HuH-7.5 (cell line): ENCODE measurements at places on chromosomes 4 and X.

GRCh38 chr4:2298532-2298991, 36.7 kb upstream of the MXD4 start:
- DNase-seq = no peak

DNA sequence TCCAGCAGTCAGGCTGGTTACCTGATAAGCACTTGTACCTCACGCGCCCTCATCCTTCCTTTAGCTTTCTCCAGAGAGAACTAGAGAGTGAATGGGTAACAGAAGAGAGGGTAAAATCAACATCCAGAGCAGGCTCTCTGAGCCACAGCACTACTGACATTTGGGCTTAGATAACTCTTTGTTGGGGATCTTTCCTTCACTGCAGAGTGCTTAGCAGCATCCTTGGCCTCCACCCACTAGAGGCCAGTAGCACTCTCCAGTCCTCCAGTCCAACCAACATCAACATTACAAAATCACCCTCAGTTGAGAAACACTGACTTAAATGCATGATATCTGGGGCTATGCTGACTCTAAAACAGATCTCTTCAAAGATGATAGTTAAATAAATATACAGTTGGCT, 220.7 kb downstream of the TACR3 start:
- DNase-seq = no peak

GRCh38 chr4:44725726-44726037, 674 bp downstream of the GNPDA2 start:
- DNase-seq = peak; percentile 6

DNA sequence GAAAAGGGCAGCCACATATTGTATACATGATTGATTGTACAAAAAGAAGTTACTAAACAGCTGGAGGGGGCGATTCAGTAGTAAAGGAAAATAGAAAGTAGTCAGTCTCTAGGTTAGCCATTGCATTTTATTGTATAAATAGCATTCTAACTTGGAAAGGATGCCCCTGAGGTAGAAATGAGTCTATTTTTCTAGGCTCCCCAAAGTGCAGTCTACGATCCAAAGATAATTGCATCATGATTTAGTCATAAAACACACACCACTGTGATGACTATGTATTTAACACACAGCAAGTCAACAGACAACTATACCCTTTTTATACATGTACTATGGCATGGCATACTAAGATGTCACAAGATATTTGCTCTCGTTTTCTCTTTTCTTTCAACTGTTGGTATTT, 204.9 kb downstream of the APBB2 start:
- DNase-seq = no peak

GRCh38 chr4:24413311-24413784, 171.0 kb downstream of the DHX15 start:
- DNase-seq = no peak

DNA sequence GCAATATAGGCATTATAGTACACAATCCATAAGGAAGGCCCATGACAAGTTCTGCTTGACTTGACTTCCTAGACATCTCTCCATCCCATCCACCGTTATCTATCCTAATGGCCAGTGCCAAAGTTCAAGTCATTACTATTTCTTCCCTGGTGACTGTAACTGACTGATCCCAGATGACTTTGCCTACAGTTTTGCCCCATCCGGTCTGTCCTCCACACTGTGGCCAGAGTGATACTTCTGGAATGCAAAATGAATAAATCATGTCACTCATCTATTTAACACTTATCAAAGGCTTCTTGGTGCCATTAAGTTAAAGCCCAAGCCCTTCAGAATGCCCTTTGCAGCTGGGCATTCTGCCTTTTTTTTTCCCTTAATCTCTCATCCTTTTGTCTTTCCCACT, 130.8 kb downstream of the PPARGC1A start:
- no peak for DNase-seq

- DNase-seq = no peak
These were observed 195.6 kb downstream of the RASL11B start for GRCh38 chr4:53057679-53058078.

DNA sequence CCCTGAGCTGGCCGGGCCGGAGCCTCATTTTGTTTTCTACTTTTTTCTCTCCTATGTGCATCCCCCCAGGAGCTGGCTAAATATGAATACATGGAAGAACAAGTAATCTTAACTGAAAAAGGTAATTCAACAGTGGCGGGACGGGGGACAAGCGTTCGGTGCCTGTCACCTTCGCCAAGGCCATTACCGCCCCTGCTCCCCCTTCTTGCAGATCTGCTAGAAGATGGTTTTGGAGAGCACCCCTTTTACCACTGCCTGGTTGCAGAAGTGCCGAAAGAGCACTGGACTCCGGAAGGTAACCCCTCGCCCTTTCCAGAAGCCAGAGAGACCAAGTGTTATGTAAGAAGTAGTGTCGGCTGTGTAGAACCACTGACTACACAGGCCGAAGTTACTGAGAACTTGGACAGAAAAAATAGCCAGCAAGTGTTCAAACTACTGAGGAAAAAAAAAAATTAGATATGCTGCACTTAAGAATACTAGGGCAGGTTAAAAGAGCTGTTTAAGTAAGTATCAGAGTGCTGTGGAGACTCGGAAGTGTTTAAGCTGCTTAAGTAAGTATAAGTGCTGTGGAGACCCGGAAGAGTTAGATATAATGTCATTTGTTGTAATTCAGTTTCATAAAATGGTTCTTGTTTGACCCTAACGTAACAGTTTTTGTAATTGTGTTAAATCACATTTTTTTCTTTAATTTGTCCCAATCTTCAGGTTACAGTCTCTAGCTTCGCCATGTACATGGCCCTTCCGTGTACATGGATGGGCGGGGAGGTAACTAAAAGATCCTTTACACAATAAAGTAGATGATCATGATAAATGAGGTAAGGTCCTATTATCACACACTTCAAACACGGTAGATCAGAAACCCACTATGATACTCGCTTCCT, 856 bp downstream of the SAT1 start:
- no peak for DNase-seq

DNA sequence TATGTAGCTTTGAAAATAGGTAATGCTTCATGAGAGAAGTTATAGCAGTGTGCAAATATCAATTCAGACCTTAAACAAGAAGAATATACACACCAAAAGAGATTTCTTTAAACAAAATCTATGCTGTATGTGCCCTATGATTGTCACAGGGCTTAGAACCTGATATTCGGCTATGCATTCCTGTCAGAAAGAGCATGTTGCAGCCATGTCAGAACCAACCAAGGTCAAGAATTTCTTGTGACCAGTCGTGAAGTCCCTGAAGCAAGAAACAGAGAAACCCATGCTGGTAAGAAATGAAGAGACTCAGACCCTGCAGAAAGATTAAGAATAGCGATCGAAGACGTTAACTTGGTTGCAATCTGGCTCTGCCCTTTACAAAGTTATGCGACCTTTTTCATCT, 210.3 kb upstream of the SPIN4 start:
- no peak for DNase-seq

- no peak for DNase-seq
These were observed 134.1 kb downstream of the COX18 start for GRCh38 chr4:72935462-72935861.

DNA sequence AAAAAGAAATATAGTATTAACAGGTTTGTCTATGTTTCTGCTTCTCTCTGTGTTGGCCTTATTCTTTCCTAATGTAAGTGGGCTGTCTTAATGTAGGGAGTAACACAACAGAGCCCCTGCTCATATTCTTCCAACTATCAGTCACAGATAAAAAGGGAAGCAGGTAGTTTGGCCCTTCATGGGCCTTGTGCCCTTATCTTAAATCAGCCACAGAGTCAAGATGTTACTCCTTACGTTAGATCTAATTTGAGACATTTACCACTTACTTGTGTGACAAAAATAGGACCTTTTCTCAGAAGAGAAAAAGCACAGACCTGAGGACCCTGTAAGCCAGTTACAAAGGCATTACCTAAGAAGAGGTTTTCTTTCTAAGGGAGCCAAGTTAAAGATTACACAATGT, 589.0 kb downstream of the GRXCR1 start:
- no peak for DNase-seq

DNA sequence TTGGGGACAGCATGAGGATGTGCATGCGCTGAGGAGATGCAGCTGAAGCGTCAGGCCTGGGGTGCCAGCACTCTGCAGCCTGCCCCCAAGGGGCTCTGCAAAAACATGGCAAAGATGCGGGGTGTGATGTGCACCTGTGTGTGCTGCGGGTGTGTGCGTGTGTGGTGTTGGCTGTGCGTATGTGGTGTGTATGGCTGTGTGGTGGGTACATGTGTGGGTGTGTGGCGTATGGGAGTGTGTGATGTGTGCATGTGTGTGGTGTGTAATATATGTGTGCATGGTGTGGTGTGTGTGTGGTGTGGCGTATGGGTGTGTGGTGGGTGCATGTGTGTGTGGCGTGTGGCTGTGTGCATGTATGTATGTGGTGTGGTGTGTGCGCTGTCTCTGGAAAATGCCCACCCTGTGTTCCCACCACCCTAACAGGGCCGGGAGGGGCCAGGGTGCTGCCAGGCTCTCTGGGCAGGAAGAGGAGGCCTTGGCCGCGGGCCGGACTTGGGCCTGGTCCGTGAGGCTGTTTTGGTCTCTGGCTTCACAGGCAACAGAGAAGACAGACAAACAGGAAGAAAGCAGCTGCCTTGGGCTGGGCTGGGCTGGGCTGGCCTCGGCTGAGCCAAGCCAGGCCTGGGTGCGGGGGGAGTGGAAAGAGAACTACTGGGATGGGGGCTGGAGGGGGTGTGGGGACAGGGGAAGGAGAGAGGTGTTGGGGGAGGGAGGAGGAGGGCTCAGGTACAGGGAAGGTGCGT, 1.1 kb upstream of the AVPR2 start:
- DNase-seq = no peak

DNA sequence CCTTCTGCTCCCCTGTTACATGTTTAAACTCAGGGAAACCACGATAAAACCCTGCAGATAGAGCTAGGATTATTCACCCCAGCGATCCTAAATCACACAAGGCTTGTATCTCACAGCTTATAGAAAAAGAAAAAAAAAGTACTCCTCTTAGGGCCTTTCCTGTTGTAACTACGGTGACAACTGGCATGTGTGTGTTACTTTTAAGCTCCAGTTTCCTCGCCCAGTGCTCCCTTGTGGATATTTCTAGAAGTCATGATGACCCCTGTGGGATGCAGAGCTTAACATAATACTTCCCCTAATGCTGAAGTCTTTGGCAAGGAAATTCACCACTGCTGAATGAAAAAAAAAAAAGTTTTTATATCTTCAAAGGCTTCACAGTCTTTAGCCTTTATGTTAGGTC, 114.7 kb downstream of the NWD2 start:
- no peak for DNase-seq

DNA sequence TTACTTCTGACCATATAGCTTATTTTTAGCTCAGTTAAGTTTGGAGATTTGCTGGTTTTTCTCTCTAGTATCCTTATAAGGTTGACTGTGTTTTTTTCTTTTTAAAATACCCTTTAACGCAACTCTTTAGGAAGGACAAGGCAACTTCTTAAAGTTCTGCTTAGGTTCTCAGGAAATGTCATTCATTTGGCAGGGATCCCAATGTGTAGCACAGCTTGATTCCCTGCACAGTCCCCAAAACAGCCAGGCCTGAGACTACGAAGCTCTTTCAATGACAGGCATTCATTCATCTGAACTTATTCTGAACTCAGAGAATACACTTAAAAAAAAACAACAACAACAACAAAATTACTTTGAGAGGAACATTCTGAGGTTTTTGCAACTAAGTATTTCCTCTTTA, 1765.8 kb downstream of the PCDH7 start:
- DNase-seq = no peak

- no peak for DNase-seq
These were observed 1995.9 kb downstream of the C4orf33 start for GRCh38 chr4:131091896-131092295.

GRCh38 chrX:136588036-136588435, 56.0 kb downstream of the VGLL1 start:
- DNase-seq = no peak

DNA sequence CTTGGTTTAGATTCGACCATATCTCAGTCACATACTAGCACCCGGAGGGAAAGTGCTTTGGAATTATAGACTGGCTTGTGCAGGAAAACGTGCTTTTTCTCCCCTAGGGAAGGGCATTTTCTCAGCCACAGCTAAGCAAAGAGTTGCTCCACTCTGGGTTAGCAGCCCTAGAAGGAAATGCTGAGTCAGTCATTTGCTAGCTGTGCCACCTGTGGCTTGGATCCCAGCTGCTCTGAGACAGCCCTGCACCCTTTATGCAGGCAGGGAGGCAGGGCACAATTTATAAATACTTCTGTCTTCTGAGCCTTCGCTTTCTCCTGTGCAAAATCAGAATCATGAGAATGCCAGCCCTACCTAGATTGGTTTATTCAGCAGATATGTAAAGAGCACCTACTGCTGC, 1.3 kb upstream of the USP51 start:
- no peak for DNase-seq

DNA sequence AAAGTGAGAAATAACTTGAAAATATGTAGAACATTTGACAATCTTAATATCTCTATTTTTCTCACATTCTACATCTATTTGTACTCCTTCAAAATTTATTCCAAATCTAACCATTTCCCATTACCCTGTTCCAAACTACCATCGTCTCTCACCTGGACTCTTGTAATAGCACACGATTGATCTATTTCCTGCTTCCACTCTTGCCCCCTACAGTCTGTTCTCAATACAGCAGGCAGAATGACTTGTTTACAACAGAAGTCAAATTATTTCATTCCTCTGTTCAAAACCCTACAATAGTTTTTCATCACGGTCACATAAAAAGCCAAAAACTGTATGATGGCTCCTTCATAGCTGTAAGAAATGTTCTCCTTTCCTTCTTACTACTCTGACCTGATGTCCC, 21.1 kb upstream of the LUZP4 start:
- DNase-seq = no peak

DNA sequence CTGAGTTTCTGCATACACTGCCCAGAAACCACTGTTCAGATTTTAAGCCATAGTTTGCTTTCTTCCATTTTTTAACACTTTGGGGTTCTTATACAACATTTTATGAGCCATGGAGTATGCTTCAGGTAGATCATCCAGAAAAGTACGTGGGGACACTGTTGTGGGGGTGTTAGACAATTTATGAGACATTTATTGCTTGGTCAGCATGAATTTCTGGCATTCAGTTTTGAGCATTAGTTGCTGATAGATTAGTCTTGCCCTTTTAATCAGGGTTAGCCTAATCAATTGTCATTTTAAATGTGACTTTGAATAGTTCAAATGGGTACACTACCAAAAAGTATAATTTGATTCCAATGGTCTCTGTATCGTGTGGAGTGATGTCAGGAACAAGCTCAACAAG, 434.9 kb downstream of the GPM6A start:
- no peak for DNase-seq

DNA sequence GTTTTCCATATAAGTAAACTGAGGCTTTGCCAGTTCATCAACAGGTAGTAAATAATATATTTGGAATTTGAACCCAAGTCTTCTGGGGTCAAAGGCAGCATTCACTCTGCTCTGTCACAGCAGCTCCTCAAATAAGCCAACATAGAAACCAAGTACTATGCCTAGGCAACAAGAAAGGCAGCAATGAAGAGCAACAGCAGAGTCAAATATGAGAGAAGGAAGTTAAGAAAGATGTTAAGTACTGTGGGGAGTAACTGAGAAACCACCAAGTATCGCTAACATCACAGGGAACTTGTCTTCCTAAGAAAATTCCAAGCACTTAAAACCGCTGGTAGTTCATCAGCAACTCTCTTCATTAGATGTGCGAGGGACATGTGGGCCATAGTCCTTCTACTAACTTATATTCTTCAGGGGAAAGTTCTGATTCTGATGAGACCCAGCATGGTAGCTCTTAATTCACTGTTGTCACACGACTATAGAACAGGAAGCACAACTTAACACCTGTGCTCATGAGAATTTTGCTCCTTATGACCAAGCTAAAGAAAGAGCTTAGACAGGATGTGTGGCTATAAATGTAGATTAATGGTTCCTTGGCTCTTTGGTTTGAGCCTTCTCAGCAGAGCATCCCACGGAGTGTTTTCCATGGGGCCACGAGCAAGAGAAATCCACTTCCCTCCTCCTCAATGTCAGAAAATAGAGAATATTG, 107.8 kb downstream of the AR start:
- no peak for DNase-seq
